ENCODE measurements at places on chromosomes 7 and 10. TPM values are rescaled to one million over a fixed set of nuclear protein-coding genes. Genes with fewer than 3 reads are reported as not detected.

Gene TMEM225B
- not detected for total RNA-seq

Gene CXCL12
- 28.3 TPM for total RNA-seq

DNA sequence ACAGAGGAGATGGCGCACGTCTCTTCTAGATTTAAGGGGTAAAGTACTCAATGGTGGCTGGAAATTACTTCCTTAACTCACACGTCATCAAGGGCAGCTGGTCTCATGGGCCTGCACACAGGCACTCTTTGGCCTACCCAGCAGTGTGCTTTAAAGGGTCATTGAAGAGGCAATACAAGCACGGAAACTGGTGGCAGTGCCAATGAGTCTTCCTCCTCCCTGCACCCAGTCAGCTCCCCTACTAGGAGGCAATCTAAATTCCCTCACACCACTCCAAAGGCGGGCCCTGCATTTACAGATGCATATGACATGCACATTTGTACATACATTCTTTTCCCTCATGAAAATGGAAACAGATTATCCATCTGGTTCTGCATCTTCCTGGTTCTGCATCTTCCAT lies 47.4 kb downstream of the PPIF start:
- DNase-seq = no peak

Gene TSPAN15
- 7.8 TPM for total RNA-seq

GRCh38 chr10:93872375-93873158 lies 21.2 kb upstream of the SLC35G1 start:
- no peak for DNase-seq

DNA sequence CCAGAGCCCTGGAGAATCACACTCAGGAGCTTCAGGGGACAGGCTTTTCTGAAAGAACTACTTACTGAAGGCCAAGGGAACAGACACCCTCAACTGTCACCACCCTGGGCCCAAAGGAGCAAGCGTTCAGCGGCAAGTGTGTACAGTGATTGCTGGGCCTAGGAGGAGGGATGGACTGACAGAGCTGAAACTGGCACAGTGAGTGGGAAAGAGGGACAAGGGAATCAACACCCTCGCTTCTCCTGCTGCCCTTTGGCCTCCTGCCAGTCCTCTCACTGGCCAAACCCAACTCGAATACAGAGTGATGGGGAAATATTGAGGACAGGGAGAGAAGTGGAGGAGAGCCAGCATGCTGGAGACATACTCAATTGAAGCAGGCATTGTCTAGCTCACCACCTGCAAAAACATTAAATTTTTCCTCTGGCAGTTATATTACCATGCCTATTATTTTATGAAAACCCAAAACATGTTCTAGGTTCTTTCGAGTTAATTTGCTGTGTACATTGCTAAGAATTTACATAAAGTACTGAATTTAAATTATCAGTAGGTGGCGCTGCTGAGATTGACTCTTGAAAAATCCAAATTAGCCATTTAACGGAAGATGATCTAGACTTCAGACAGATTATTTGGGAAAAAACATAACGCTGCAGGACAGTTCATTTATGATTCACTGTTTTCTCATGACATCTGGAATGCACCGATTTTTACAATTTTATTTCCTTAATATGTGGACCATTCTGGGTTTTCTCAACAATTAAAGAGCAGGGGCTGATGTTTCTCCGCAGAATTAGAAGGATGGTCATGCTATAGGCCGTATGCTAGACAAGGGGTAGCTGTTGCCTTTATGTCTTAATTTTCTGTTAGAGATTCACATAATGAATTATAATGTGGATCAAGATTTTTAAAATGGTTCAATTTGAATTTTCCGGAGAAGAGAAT lies 14.7 kb upstream of the TMEM236 start:
- DNase-seq = no peak

DNA sequence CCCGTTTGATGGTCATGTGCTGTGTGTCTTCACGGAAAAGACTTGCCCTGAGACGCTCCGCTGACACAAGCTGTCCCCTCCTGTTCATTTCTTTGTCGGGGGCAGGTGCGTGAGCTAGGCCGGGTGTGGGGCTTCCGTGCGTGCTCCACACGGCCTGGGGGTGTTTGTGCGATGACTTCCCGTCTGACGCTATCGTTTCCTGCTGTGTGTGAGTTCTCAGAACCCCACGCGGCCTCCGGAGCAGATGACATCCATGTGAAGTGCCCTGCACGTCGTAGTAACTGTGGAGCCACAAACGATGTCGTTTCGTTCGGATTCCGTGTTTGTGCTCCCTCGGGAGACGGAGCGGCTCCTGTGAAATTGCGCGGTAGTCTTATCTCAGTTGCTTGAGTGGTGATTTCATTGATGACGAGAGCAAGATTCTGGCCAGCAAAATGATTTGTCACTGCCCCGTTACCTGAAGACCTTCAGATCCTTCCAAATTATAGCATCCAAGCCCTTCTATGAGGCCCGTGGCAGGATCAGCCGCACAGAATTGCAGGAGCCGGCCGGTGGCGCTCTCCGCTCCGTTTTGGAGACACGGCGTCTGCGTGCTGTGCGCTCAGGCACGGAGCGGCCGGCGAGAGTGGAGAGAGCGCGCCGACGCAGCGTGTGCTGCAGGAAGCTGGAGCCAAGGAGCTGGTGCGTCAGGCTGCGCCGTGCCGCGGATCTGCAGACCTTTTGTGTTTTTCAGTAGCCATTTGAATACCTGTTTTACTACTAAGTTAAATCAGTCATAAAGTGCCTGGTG lies 94.9 kb downstream of the NKX6-2 start:
- DNase-seq = peak; percentile 15

Gene ADAM8
- 4.5 TPM for total RNA-seq

Measured in H9 (cell line).